ENCODE measurements at places on chromosomes 3 and 15. TPM values are rescaled to one million over a fixed set of nuclear protein-coding genes. Genes with fewer than 3 reads are reported as not detected.

Gene CCR3
- total RNA-seq, result not detected

Gene EXD1
- not detected for total RNA-seq

Gene RCCD1
- total RNA-seq, result 13.2 TPM

Gene MITF
- 28.0 TPM for total RNA-seq

Gene XCR1
- total RNA-seq, result 0.70 TPM

Measured in ureter (tissue), 1 donor.